ENCODE measurements at places on chromosomes 2 and 18.
A peak's percentile ranks its signal among the peaks of the same experiment; 100 is the strongest.

DNA sequence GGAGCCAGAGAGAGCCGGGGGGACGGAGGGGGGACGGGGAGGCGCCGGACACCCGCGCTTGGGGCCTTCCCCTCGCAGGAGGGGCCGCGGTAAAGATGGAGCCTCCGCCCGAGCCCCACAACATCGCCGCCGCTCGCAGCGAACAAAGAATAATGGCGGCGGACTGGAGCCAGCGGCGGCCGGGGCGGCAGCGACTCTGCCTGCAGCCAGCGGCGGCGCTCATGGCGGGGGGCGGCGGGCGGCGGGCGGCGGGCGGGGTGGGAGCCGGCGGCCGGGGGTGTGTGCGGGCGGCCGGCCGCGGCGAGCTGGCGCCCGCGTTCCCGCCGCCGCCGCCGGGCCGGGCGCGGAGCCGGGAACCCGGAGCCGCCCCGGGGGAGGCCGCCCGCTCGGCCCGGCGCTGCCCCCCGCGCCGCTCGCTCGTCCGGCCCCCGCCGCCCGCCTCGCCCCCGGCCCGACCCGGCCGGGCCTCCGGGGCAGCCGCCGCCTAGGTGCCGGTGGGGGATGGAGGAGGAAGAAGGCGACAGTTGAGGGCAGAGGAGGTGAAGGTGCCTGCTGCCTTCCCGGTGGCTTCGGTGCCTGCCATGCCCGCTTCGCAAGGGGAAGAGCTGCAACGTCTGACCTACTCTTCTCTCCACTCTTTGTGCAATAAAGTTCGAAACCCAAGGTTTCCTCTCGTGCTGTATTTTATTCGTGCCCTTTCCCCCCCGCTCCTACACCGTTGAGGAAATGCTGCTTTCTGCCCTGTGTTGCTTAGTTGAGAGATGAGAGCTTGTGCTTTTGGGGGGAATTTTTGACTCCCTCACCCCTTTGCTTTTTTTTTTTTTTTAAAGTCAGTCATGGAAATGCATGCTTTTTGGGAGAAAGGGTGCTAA lies 634 bp downstream of the CREB1 start:
- DNase-seq: peak; percentile 49

GRCh38 chr18:59681521-59682004 lies 15.7 kb downstream of the CCBE1 start:
- DNase-seq: no peak

GRCh38 chr2:71690876-71691475 lies 237.6 kb downstream of the DYSF start:
- no peak for DNase-seq

DNA sequence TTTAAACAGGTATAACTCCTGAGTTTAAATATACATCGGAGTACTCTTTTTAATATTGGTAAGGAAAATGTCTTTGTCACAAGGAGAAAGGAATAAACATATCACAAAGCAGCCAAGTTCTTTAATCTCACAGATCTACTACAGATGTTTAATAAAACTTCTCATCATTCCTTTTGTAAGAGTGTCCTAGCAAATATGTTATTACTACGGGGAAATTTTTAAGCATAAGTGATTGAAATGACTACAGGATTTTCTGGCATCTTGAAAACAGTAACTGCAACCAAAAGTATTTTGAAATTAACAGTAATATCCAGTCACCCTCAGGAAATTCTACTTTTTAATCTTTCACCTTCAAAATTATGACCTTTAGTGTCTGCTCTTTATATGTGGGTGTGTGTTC lies 403.1 kb downstream of the IRS1 start:
- no peak for DNase-seq

DNA sequence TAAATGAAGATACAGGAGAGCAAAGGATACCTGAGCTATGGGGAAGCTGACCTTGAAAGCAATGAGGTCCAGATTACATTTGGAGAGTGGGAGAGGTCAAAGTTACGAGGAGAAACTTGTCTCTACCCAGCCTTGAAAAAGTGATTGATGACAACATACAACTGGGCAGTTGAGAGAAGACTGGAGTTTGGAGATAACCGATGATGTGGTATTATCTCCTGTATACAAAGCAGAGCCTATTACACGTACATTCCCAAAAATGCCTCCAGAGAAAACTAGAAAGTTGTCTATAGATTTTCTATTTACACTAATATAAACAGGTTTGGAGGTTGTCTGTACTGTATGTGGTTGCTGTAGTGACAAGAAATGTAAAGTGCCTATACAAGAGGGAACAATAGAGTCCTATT lies 28.3 kb downstream of the ARL5A start:
- DNase-seq: no peak

DNA sequence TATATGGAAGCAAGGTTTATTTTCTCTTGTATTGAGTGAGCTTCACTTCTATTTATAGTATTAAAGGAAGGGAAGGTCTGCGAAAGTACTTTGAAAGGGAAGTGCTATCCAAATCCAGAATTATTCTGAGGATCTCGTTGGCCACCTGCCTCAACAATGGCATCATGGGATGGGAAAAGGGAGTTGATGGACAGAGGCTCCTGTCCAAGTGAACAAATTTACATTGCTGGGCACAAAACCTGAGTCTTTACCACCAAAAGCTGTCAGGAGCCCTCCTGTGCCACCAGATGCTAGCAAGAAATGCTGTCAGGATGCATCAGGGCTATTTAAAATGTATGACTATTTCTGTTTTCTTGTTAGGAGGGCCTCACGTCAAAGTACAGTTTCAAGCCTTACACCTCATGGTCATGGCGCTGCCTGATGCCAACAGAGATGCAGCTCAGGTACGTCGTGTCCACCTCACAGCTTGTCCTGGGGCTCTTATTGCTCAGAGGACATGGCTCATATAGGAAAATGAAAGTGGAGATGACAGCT lies 157.3 kb downstream of the ARHGAP28 start:
- no peak for DNase-seq

- no peak for DNase-seq
These were observed 2.5 kb downstream of the GYPC start for GRCh38 chr2:126658319-126658904.

- DNase-seq: no peak
These were observed 144.3 kb downstream of the NCK2 start for GRCh38 chr2:105889046-105889445.

DNA sequence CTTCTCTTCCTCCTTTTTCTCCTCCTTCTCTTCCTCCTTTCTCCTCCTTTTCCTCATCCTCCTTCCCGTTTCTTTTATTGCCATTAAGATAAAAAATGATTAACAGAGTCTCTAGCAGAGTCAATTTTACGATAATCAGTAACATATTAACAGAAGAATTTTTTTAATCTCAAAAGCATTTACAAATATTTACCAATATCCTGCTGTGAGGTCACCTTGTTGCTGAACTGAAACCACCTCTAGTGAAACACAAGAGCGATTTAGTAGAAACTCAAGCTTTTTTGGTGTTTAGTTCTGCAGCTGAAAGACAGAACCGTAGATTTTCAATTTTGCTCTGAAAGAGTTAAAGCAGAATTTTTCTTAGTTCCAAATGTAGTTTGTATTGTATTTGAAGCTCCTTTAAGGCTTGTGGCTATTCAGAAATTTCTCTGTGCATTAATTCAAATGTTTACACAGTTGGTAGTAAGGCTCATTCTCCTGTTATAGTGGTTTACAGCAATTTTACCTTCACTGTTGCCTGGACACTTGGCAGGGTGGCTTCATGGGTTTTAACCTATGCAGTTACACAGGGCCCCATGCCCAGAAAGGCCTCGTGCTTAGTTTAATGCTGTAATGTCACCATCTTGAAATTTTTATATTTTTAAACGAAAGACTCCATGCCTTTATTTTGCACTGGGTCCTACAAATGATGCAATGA lies 1106.6 kb upstream of the FAM98A start:
- DNase-seq: no peak

- DNase-seq: peak; percentile 14
These were observed 4.8 kb downstream of the REG1B start for GRCh38 chr2:79082987-79083386.

- DNase-seq: no peak
These were observed 5.7 kb downstream of the DSEL start for GRCh38 chr18:67510831-67511230.

- DNase-seq: no peak
These were observed 151.5 kb upstream of the MAP3K20 start for GRCh38 chr2:172924097-172924660.

- DNase-seq: no peak
These were observed 32.6 kb upstream of the CHMP1B start for GRCh38 chr18:11818486-11819203.

DNA sequence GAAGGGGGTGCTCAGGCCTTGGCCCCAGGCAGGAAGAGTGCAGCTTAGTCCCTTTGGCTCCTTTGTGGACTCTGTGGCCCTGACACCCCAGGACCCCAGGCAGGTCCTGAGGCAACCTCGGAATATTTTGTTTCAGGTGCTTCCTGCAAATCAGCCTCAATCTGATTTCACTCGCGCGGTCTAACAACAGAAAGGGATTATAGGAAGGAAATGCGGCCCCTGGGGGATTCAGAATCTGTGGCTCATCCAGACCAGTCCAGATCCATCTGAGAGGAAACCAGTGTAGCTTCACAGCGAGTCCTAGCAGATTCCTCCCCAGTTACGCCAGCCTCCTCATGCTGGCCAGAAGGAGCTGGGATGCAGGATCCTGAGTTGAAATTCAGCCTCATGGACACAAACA lies 59.5 kb upstream of the YWHAQ start:
- DNase-seq: peak; percentile 77

GRCh38 chr2:173458991-173459780 lies 104.5 kb downstream of the CDCA7 start:
- DNase-seq: no peak

Measured in BE2C (cell line).